H9 (cell line): ENCODE measurements at places on chromosomes 2 and 18.

- H3K4me3 ChIP-seq: no peak overlapping the region
- no peaks in the 10 kb centered on the region for H3K4me1 ChIP-seq
- DNase-seq: no peak
- H3K36me3 ChIP-seq: no peaks in the 10 kb centered on the region
These were observed 209.2 kb upstream of the GATA6 start for GRCh38 chr18:21960189-21960588.

GRCh38 chr18:23935804-23936203 is 78.8 kb upstream of the TTC39C start:
- no peaks in the 10 kb centered on the region for H3K27me3 ChIP-seq
- DNase-seq: no peak
- no peak overlapping the region for H3K27ac ChIP-seq
- no peaks in the 10 kb centered on the region for H3K36me3 ChIP-seq
- no peak overlapping the region for H3K4me3 ChIP-seq

DNA sequence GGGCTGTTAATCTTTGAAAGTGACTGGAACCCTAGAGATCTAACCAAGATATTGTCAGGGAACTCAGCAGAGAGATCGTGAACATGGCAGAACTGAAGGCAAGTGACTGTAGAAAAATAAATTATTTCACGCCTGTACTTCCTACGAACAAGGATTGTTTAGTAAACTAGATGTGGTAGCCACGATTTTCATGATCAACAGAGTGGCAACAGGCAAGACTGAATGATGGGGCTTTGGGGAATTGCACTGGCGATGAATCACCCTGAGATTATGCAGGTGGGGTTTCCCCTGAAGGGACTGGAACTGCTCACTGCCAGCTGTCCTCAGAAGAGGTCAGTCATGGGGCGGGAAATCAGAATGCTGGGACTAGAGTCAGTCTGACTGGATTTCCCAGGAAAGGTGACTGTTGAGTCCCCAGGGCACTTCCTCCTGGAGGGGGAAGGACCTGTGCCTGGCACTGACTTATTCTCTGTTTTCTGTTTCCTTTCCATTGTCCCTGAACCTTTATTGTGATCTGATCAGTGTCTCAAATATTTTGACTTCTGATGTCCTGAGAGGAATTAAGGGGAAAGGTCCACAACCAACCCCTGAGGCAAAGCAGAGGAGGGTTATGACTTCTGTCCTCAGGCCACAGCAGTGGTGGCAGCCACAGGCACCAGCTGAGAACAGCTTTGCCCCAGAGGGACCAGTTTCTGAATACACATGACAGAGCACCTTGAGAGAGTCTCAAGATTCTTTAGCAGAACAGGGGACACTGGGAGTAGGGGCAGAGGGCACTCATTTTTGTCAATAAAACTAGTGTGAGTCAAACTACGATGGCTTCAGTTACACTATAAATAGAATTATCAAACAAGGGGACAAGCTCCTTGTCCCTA is 70.0 kb downstream of the NAB1 start:
- H3K4me3 ChIP-seq: no peak overlapping the region
- no peak overlapping the region for H3K27ac ChIP-seq
- no peaks in the 10 kb centered on the region for H3K27me3 ChIP-seq
- no peak for DNase-seq

DNA sequence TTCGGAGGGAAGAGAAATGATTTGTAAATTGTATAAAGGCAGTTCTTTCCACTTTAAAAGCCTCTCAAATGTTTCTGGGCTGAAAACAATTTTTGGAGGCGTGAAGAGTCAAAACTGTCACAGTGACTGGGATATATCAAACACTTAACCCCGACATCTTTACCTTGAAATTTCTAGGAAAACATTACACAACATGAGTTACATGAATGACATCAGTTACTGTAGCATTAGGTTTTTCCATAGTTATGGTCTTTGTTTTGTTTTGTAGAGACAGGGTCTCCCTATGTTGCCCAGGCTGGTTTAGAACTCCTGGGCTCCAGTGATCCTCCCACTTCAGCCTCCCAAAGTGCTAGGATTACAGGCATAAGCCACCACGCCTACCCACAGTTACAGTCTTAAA is 25.7 kb downstream of the MSH6 start:
- H3K4me3 ChIP-seq: no peak overlapping the region
- no peaks in the 10 kb centered on the region for H3K4me1 ChIP-seq
- peaks cover 83% of the 10 kb centered on the region for H3K36me3 ChIP-seq
- DNase-seq: no peak
- H3K27me3 ChIP-seq: no peaks in the 10 kb centered on the region

GRCh38 chr2:55565613-55566012 is 46.1 kb downstream of the CFAP36 start:
- H3K4me1 ChIP-seq: no peaks in the 10 kb centered on the region
- H3K27me3 ChIP-seq: no peaks in the 10 kb centered on the region
- H3K27ac ChIP-seq: no peak overlapping the region
- DNase-seq: no peak
- H3K36me3 ChIP-seq: peaks cover 61% of the 10 kb centered on the region

DNA sequence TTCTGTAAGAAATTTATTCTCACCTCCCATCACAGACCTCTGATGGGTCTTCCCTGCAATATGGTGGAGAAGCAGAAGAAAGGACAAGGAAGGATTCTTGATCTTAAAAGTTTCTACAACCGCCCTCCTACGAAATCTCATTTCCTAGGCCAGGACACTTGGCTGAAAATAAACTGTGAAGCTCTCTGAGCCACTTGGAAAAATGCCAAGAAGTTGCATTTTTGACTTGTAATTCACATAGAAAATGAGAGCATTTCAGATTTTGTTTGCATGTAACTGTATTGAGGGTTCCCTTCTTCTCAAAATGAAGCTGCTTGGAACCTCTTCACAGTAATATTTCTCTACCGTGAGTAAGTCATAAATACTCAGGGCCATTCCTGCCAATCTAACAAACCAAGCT is 458.3 kb upstream of the SLC14A2 start:
- no peak for DNase-seq
- no peak overlapping the region for H3K27ac ChIP-seq
- no peaks in the 10 kb centered on the region for H3K27me3 ChIP-seq

DNA sequence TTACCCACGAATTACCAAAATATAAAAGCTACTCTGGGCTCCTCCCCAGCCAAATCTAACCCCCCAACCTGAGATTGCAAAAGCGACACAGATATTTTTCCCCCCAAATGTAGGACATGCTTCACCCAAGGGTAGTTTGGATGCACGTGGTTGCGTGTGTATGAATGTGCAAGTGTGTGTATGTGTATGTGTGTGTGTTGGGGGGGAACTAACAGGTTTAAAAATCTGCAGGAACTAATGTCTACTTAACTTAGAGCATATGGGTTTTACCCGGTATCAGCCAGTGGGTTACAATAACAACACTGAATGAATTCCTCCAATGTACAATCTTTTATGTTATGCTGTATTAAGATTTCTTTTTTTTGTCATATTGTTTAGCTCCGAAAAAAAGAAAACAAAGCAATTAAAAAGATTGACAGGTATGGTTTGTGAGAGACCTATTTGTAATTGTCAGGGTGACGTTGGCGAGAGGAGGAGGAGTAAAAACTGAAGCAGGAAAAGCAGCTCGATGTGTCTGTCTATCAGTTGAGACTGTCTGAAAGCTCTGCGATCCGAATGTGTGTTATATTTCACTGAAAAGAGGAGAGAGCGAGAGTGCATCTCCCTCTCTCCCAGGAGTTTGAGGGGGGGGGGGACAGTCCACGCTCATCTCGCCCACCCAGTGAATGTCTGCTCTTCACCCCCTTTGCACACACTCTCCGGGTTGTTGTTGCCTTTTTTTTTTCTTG is at the start of gene TSHZ1:
Gene TSHZ1, plus strand, starts transcription at position 524 of the 728 bp plus-strand sequence. CDS start 1,080 bp downstream, outside the sequence.
- peak within 1 kb of the TSS; percentile 95 for H3K4me3 ChIP-seq
- H3K4me1 ChIP-seq: no peaks in the 10 kb centered on the region; the same call in 1 of the 2 replicates
- peaks cover 50% of the 10 kb centered on the region for H3K27me3 ChIP-seq
- no peaks in the 10 kb centered on the region for H3K36me3 ChIP-seq

- DNase-seq: no peak
- no peaks in the 10 kb centered on the region for H3K27me3 ChIP-seq
- H3K4me1 ChIP-seq: no peaks in the 10 kb centered on the region; the same call in 1 of the 2 replicates
- peaks cover 35% of the 10 kb centered on the region for H3K36me3 ChIP-seq
These were observed 92.3 kb downstream of the B3GNT2 start for GRCh38 chr2:62287899-62288880.

DNA sequence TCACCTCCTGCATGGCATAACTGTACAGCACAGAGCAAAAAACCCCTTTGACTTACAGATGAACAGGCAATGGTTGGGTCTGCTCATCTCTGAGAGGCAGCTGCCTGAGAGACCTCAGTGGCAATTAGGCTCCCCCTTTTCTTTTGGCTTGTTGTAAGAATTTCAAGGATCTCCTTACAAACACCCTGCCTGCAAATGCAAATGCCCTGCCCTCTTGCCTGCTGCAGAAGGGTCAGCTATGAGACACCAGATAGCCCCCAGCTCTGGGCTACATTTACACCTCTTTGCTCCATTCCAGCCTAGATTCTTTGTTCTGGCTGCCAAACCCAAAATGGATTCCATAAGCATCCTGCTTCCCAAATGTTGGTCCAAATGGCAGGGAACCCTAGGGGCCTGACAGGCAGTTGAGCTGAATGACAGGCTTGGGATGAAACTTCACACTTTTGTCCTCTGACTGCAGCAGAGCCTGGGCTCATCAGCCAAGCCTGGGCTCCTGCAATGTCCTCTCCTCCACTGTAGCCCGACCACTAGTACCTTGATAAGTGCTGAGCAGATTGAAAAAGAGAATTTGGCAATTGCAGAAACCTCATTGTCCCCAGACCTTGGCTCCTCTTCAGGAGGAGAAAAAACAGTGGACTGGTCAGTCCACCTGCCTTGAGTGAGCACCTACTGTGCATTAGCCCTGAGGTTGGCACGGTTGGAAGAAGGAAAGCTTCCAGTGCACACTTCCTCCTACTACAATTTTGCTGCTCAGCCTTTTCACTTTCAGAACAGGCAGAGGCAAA is 678.3 kb downstream of the BCL11A start:
- H3K4me3 ChIP-seq: no peak overlapping the region
- no peaks in the 10 kb centered on the region for H3K36me3 ChIP-seq
- DNase-seq: no peak
- H3K4me1 ChIP-seq: peaks cover 3% of the 10 kb centered on the region; the same call in 1 of the 2 replicates
- no peak overlapping the region for H3K27ac ChIP-seq

- H3K4me1 ChIP-seq: no peaks in the 10 kb centered on the region
- DNase-seq: no peak
- no peaks in the 10 kb centered on the region for H3K27me3 ChIP-seq
- H3K27ac ChIP-seq: no peak overlapping the region
These were observed 536.1 kb upstream of the RAB6C start for GRCh38 chr2:129443235-129443864.

DNA sequence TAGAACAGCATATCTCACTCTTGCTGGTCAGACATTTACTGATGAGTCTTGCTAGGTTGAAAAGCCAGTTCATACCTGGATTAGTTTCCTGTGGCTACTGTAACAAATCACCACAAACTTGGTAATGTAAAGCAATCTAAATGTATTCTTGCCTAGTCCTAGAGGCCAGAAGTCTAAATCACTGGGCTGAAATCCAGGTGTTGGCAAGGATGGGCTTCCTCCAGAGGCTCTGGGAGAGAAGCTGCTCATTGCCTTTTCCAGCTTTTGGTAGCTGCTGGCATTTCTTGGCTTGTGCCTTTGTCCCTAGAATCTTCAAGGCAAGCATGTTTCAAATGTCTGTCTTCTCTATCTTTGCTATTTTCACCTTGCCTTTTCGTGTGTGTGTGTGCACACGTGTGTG is 62.3 kb upstream of the MAP4K3 start:
- H3K27ac ChIP-seq: no peak overlapping the region
- DNase-seq: no peak
- no peaks in the 10 kb centered on the region for H3K36me3 ChIP-seq
- no peaks in the 10 kb centered on the region for H3K27me3 ChIP-seq
